ENCODE measurements at places on chromosomes 16 and 17.

GRCh38 chr16:23256440-23256839, 45.7 kb upstream of the SCNN1B start:
- no peak for DNase-seq

- DNase-seq, result no peak
These were observed 29.5 kb upstream of the GSE1 start for GRCh38 chr16:85583491-85584181.

GRCh38 chr16:17128791-17129190, 342.0 kb downstream of the XYLT1 start:
- no peak for DNase-seq

- DNase-seq, result no peak
These were observed 7.3 kb upstream of the IL34 start for GRCh38 chr16:70638814-70639792.

DNA sequence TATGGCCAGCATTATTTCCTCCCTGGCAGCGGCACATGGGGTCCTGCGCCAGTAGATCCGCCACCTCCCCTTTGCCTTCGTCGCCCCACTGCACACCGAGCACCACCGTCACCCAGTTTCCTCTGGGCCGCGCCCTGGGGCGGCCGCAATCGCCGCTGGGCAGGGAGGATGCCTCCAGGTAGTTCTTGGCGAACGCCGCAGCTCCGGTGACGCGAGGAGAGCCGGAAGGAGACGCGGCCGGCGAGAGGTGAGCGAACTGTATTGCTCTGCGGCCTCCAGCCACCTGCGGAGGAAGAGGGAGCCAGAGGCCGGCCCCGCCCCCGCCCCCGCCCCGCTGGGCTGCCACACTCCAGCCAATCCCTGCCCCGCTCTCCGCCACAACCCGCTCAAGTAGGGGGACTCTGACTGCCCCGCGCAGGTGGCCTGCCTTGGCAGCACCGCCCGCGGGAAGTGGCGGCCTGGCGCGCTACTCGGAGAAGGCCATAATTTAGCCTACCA, 11.8 kb upstream of the SLFN13 start:
- DNase-seq, result peak; percentile 28

- DNase-seq, result no peak
These were observed 22.8 kb downstream of the LASP1 start for GRCh38 chr17:38892620-38893019.

GRCh38 chr16:31038993-31039392, 5.6 kb downstream of the STX4 start:
- no peak for DNase-seq

- DNase-seq, result no peak
These were observed 29.8 kb upstream of the NFATC3 start for GRCh38 chr16:68055395-68055794.

GRCh38 chr16:57361404-57361803, 2.8 kb downstream of the CCL22 start:
- DNase-seq, result no peak

DNA sequence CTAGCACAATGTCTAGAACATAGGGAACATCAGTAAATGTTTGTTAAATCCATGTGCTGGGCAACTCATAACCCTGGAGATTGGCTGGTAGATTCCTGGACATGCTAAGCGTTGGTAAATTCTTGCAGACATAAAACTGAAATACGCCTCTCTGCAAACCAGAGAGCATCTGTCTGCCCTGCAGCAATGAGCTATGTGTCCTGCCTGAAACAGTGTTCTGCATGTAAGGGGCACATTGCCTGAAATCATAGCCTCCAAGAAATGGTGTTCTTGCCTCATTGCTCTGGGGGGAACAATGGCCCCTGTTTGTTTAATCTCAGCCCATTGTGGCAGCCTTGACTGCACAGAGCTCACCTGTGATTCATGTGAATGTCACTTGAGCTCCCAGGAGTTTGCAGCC, 113.5 kb upstream of the CCL2 start:
- no peak for DNase-seq

DNA sequence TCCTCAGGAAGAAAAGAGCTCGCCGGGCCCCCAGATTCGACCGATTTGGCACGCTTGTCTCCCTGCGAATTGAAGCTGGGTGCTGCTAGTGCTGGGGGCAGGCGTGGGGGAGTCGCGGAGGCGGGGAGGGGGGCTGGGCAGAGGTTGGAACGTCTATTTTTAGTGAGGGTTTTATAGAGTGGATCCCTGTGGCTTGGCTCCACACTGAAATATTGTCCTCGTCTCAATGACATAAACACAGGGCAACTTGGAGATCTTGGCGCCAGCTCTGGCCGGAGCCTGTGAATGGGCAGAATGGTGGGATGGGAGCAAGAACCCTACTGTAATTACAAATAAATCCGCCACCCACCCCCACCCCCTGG, 15.7 kb upstream of the NOG start:
- DNase-seq, result peak; percentile 72

DNA sequence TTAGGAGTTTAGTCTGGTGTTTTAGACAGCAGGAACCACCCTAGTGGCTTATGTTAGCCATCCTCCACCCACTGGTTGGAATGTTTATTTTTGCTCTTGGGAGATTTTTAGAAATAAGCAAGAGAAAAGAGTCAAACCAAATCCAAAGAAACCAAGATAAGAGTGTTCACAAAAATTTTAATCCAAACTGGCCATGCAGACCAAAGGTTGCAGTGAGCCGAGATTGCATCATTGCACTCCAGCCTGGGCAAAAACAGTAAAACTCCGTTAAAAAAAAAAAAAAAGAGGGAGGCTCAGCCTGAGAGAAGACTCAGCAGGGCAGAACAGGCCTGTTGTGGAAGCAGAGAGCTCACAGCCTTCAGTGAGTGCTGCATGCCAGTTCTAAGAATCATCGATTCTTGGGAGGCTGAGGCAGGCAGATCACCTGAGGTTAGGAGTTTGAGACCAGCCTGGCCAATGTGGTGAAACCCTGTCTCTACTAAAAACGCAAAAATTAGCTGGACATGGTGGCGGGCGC, 12.2 kb upstream of the C16orf54 start:
- DNase-seq, result no peak

DNA sequence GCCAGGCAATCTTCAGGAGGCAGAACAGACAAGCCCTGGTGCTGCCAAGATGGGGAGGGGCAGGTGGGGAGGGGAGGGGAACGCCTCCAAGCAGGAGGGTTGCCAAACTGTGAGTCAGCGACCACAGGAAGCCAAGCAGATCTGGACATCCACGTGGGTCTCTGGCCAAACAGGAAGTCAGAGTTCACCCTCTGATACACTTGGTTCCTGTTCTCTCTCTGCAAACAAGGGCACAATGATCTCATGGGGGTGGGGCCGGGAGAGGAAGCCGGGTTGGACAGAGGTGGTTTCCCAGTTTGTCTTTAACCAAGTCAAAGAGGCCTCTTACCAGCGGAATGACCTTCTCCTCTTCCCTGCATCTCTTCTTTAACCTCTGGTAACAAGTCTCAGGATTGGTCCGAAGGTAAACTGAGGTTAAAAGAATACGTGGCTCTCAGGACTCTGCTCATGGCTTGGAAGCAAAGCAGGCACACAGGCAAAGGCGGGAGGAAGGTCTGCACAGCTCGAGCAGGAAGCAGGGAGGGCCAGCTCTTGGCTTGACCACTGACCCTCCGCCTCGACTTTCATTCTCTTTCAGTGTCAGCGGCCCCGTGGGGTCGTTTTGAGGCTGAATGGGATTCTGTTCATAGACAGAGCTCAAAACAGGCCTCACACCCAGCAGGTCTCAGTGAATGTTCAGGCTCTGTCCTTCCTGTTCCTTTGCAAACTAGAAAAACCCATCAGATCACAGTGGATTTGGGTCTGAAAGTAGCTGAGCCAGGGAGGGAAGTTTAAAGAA, 32.9 kb downstream of the TK2 start:
- peak; percentile 96 for DNase-seq

GRCh38 chr16:87956098-87956364, 4.8 kb downstream of the BANP start:
- DNase-seq, result no peak

DNA sequence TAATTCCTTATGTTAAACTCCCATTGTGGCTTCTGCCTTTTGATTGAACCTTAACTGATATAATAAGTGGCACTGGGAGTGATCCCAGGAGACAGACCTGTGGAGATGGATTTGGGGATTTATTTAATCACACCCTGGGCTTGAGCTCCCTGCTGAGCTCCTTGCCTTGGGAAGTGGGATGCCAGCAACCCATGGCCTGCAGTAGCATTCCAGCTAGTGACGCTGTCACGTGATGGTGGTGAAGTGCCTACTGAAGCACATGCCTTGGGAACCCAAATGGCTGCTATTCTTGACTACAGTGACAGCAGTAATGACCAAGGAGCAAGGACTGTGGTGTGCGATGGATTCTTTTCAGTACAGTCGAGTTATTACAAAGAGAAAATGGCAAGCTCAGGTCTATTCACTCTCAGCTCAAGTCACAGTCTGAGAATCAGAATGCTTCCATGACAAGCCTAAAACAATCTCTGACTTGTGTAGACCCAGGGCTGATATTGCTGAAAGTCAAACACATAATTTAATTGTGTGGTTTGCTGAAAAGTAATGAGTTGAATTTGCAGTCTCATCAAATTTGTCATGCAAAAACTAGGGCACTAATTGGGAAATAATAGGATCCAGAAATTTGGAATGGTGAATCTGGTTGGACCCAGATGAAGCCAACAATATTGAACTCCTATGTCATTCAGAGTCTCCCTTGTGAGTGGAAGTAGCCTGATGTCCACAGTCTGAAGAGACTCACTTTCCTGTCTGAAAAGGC, 47.1 kb downstream of the BCL7C start:
- no peak for DNase-seq

DNA sequence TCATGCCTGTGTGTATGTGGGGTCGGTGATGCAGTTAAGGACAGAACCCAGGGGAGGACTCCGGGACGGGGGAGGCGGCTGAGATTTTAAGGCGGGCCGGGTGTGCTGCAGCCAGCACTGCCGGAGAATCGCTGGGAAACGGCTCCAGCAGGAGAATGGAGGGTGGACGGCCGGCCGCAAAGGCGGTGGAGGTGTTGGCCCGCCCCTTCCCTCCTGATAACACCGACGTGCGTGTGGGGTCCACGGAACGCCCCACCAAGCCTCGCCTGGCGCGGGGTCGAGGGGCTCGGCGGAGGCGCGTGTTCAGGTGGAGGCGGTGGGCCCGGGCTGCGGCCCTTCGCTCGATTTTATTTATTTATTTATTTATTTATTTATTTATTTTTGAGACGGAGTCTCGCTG, 633 bp downstream of the ZNF843 start:
- DNase-seq, result no peak

DNA sequence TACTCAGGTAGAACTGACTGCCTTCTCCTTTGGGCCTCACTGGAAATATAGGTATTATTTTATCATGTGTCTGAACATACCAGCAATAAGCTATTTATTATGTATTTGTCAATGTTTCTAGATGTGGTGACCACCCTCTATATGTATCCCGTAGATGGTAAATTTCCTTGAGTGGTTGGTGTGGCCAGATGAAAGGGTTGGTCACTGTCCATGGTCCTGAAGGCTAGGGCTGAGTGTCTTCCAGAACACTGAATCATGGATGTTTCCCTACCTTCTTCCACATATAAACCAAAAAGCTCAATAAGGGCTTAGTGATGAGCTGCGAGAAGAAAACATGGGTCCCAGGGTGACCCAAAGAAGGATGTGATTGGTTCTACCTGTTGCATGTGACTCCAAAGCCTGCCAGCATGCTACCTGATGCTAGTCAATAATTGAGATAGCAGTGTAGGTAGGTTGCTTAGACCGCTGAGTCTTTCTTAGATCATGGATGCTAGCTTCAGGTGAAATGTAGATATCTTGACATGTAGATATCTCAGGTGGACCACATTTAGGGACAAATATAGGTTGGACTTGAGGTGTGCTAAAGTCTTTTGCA, 150.3 kb downstream of the ASIC2 start:
- DNase-seq, result peak; percentile 34

- no peak for DNase-seq
These were observed 2.9 kb upstream of the RAB40C start for GRCh38 chr16:586645-587590.

GRCh38 chr16:59060207-59060606, 326.1 kb upstream of the GOT2 start:
- DNase-seq, result no peak

GRCh38 chr16:15031179-15031578, 24.7 kb downstream of the NTAN1 start:
- no peak for DNase-seq

GRCh38 chr16:3328643-3329042, 23.3 kb downstream of the ZNF75A start:
- DNase-seq, result no peak

DNA sequence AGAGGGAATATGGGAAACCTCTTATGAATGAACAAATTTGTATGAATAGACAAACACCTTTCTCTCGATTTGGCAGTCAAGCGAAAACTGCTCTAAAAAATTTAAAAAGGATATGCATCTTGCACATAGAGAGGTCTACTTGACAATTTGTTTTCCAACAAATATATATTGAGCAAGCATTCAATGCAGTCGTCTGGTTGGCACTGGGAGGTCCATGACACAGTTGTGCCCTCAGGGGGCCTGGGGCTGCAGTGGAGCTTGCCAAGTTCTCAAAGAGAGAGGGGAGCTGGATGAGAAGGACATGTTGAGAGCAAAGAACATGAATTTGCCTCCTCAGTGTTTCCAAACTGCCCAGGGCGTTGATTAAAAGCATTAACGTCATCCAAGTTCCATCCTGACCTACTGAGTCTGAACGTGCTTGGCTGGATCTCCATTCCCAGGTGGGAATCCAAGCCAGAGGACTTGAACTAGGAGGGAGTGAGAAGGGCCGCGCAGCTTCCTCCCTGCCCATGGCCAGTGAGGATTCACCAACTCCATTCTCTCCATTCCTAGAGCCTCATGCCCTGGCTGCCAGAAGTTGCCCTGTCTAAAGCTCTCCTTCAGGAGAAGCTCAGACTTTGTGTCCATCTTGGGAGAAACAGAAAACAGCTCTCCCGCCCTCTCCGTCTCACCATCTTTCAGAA, 24.5 kb downstream of the TBX2 start:
- no peak for DNase-seq

DNA sequence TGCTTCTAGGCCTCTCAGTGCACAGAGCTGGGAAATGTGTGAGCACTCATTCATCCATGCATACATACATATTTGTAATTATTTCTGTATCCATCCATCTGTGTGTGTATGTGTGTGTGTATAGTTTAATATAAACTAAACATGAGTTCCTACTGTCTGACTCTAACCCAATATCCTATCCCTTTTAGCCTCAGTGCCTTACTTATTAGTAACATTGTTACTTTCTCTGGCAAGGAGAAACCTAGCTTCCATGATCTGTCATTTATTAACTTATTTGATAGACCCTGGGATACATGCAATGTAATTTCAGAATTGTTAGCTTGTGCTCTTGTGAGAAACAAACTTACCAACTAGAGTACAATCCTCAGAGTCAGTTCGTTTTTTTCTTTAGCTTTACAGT, 59.0 kb upstream of the WSCD1 start:
- no peak for DNase-seq

DNA sequence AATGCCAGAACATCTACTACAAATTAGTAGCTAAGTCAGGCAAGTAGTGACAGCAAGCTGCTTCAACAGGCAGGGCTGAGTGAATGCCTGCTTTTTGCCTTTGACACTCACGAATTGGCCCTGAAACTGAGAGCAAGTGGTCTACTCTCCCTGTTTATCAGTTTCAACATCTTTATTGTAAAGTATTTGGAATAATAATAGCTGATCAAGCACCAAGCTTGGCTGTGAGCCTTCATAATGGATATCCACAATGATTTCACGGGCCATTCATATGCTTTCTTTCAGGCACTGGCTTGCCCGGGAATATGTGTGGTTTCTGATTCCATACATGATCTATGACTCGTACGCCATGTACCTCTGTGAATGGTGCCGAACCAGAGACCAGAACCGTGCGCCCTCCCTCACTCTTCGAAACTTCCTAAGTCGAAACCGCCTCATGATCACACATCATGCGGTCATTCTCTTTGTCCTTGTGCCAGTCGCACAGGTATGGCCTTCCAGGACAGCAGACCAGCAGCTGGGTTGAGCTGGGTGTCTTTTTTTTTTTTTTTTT, 5.2 kb downstream of the TLCD3A start:
- no peak for DNase-seq
